ENCODE measurements at places on chromosomes 16 and 17.
A peak's percentile ranks its signal among the peaks of the same experiment; 100 is the strongest.

DNA sequence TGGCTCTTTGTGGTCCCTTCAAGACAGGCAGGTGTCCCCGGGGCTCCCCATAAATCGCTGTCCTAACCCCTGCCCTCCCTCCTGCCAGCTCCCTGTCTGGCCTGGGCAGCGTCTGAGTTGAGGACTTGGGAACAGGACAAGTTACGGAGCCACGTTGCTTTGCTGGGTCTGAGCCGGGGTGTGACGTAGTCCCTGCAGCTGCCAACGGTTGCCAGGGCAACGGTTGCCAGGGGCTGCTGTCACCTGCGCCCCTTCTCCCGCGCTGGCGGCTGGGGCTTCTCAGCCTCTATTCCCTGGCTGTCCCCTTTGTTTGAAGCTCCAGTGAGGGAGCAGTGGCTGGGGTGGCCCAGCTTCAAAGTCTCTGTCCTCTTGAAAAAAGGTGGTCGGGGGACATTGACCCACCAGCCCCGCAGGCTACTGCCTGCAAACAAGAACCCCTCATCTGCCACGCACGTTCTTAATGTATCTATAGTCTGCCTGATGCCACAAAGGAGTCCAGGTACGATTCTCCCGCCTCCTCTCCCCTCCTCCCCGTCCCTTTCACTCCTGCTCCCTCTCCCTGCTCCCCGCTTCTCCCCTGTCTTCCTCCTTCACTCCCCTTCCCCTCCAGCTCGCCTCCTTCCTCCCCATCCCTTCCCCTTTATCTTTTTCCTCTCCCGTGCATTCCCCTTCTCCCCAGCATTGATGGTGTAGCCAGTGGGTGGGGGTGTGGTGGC is 10.9 kb downstream of the ADGRG1 start:
- peak; percentile 90 for DNase-seq

DNA sequence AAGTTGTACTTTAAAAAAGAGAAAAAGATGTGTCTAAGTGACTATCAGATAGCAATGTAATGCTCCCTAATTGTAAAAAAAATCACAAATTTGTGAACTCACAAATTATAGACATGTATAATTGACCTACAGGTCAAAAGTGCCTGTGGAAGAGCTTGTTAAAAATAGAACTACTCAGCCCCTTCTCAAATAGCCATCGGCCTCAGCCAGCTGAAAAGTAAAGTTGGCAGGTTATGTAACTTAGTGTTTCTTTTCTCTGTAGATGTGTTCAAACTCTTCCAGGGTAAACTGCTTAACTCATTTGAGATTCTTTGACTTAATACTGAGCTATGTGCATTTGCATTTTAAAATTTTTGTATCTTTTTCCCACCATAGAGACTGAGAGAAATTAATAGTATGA is 13.3 kb downstream of the AKTIP start:
- no peak for DNase-seq

DNA sequence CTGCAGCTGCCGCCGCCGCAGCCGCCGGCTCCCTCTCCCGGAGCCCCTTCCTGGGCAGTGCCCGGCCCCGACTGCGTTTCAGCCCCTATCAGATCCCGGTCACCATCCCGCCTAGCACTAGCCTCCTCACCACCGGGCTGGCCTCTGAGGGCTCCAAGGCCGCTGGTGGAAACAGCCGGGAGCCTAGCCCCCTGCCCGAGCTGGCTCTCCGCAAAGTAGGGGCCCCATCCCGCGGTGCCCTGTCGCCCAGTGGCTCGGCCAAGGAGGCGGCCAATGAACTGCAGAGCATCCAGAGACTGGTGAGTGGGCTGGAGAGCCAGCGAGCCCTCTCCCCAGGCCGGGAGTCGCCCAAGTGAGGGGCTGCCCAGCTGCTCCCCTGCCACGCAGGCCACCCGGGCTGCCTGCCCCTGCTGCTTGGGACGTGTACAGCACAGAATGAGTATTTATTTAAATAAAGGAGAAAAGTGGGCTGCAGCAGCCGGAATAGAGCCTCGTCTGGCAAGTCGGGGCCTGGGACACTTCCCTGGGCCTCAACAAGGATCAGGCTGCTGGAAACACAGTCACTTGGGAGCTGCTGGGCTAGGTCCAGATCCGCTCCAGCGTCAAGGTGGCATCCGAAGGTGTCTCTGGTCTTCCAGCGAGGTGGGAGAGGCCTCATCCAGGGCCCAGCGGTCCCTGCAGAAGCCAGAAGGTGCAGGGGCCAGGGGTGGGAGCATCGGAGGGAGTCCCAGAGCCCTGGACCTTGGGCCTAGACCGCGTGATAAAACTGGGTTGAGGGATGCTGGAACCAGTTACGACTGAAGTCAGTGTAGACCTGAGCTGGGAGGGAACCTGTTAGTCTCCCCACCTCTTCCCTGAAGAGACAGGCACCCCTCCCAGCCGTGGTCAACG is 8.8 kb downstream of the TBX2 start:
- DNase-seq, result no peak

DNA sequence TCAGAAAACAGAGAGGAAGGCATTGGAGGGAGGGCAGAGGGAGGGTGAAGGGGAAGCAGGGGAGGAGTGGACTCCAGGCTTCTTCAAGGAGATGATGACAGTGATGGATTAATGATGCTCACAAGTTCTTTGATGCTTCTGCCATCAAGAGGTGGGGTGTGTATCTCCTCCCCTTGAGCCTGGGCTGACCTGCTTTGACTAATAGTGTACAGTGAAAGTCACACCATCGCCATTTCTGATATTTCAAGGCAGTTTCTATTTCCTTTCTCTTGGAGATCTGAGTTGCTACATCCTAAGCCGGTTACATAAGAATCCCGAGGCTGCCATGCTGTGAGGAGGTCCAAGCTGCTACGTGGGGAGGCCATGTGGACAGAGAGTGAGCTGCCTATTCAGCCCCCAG is 312.5 kb downstream of the MAF start:
- DNase-seq, result no peak

DNA sequence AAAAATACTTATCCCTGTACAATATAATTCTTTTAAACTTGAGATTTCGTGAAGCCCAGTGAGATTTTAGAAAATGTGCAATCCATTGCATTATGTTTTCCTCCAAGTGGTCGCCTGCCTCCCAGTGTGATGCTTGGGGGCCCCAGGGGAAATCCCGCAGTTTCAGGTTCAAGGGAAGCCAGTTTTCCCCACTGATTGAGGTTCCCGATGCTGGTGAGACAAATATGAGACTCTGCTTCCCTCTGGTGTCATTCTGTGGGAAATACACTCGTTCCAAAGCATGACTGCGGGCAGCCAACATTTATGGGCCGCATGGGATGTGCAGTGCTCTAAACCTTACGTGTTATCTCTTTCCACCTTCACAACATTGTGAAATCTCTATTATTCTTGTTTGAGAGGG is 200.8 kb downstream of the PRKCB start:
- peak; percentile 84 for DNase-seq

GRCh38 chr16:21227866-21228265 is 5.6 kb upstream of the ANKS4B start:
- no peak for DNase-seq

DNA sequence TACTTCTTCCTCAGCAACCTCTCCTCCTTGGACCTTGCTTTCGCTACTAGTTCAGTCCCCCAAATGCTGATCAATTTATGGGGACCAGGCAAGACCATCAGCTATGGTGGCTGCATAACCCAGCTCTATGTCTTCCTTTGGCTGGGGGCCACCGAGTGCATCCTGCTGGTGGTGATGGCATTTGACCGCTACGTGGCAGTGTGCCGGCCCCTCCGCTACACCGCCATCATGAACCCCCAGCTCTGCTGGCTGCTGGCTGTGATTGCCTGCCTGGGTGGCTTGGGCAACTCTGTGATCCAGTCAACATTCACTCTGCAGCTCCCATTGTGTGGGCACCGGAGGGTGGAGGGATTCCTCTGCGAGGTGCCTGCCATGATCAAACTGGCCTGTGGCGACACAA is 429 bp downstream of the OR2C1 start:
- no peak for DNase-seq

GRCh38 chr16:75801307-75801706 is 75.0 kb upstream of the CPHXL start:
- peak; percentile 9 for DNase-seq

DNA sequence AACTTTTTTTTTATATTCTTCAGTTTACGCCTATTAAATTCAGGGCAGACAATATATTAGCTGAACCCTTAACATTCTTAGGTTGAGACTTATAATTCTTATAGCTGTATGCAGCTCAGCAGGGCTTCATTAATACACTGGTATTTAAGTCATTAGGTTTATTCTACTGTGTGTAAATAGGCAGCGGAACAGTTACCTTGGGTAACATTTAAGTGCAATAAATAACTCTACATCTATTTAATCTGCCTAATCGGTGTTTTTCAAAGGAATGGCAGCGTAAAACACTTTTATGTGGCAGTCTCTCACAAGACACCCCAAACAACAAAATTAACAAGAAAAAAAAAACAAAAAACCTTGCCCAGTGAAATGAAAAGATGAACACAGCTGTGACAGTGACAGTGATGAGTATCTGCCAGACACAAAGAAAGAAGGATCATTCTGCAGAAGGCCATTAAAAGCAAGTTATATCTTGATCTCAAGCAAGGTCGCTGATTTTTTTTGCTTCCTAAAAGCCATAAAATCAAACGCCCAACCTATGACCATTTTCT is 32.6 kb downstream of the KCNJ2 start:
- DNase-seq, result no peak

DNA sequence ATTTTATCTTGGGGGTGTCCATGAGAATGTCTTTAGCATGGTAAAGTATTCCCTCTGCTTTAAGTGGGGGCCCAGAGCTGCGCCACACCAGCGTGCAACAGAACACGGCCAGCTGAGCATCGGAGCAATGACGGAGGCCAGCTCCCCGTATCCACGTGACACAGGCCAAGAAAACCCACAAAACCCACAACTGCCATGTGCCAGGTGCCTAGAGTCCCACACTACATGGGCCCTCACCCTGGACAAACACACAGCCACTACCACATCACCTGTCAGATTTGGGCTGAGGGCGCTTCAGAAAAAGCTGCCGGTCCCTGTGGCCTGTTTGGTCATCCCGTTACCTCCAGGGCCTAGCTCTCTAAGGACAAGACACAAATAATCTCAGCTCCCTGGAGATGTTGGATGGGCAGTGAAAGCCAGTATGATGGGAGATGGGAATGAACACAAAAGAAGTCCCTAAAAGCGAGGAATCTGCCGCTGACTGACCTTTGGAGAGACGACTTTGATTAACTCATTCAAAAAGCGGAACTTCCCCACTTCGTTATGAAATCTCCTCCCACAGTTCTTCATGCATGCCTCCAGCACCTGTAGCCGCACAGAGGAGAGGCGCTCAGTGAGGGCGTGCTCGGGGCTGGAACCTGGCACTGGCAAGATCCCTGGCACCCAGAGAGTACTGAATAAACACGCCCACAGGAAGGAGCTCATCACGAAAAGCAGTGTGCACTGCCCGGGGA is 17.1 kb downstream of the GGA3 start:
- no peak for DNase-seq

DNA sequence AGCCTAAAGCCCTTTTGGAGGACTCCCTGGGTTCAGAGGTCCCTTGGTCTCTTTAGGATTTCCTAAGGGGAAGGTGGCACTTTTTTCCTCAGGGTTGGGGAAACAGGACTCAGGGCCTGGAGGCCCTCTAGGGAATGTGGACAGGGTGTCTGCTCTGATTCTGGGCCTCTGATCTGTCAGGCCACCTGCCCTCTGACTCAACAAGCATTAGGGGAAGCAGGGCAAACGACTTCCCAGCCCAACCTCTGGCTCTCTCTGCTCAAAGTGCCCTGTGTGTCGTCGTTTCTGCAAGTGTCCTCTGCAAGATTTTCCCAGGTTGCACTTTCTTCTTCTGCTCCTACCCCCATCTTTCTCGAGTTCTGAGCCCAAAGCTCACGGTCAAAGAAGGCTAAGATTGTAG is 6.6 kb upstream of the IGFBP4 start:
- no peak for DNase-seq

- DNase-seq, result peak; percentile 81
Measured at GRCh38 chr17:32266389-32267301, 1.0 kb downstream of the RHBDL3 start.

DNA sequence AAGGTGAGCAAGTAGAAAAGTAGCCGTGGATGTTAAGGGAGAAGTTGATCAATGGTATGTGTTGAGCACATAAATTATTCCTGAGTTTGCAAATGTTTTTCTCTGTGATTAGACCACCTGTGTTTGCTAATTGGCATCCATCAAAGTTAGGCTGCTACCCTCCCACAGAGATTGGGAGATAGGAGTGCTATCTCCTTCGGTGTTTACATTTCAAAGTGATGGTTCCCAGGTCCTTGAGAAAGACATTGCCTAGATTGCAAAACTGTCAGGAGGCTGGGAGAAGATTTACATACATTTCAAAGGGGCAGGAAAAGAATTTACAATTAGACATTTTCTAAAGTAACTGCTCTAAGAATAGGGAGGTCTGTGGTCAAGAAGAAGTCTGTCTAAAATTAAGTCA is 54.3 kb upstream of the CNTNAP4 start:
- DNase-seq, result peak; percentile 72

DNA sequence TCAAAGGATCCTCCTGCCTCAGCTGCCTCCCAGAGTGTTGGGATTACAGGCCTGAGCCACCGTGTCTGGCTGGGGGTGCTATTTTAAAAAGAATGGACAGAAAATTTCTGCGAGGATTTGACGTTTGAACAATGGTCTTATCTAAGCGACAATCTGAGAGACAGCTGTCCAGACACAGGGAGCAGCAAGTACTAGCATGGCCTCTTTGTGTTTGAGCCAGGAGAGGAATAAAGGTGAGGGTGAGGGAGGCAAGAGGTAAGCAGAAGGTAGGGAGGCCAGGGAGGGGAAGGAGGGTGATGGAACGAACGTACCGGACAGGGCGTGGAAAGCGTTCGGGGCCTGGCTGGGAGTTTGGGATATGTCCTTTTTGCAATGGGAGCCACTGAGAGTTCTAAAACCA is 59.2 kb downstream of the PITPNC1 start:
- no peak for DNase-seq

- no peak for DNase-seq
Measured at GRCh38 chr16:15564604-15565339, 78.2 kb downstream of the MARF1 start.

DNA sequence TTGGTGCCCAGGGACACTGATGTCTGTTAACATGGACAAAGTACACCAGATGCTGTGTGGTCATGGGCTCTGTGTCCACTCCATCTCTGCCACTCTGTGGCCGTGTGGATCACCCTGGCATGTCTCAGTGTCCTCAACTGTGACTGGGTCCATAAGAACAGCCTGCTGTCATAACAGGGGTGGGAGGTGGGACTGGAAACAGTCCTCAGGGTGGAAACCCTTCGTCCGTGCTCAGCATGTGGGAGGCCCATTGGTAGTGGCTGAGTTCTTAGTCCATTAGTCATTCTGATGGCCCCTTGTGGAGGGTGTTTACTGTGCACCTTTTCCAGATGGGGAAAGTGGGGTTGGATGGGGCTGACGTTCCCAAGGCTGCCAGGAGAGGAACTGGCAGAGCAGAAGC is 12.8 kb downstream of the FLYWCH2 start:
- no peak for DNase-seq

DNA sequence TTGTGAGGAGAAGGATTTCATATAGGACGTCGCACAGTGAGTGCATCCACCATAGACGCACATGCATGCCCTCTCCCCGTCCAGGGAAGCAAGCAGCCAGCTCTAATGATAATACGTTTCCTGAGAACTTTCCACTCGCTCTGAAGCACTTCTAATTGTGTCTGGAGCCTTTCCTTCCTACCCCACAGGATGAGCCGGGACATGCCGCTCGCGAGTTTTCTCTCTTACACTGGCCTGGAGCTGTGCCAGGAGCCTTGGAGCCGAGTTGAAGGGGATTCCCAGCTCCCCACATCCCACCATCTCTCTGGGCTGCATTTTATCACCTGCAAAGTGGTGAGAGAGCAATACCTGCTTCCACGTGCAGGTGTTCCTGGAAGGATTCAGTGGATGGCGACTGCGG is 368.1 kb downstream of the C16orf95 start:
- DNase-seq, result no peak
